NCI-H345 (cell line): ENCODE measurements at places on chromosomes 1 and 21.

DNA sequence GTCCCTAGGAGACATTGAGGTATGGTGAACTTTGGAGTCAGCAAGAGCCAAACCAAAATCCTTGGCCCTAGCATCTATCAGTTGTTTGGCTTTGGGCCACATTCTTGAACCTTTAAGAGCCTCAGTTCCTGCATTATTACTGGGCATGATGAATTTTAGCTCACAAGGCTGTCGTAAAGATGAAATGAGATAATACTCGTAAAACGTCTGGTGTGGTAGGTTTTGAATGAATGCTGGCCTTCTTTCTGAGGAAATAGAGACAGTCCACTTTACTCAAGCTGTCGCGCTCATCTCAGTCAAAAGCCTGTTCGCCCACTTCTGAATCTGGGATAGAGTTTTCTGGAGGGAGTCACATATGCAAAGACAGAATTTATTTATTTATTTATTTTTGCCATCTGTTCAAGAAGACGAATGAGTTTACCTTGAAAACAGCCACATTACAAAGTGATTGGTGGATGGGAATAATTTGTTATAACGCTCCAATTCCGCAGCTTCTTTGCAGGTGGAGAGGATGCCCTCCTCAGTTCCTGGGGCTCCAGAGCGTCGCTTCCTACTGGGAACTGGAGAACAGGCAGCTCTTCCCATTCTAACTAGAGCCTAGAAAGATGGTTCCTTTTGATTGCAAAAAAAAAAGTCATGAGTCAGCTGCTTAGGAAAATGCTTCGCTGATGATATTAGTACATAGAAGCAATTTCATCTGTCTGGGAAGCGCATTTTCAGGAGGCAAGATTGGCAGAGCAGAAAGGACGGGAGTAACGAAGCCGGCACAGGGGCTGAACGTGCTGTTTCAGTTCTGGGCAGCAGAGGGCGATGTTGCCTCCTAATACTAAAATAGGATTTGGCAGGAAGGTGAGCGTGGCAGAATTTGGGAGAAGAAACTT, 49.9 kb upstream of the CYP2J2 start:
- peak; percentile 52 for DNase-seq

- no peak for DNase-seq
Observed at GRCh38 chr1:117268535-117269455, 58.1 kb upstream of the VTCN1 start.

DNA sequence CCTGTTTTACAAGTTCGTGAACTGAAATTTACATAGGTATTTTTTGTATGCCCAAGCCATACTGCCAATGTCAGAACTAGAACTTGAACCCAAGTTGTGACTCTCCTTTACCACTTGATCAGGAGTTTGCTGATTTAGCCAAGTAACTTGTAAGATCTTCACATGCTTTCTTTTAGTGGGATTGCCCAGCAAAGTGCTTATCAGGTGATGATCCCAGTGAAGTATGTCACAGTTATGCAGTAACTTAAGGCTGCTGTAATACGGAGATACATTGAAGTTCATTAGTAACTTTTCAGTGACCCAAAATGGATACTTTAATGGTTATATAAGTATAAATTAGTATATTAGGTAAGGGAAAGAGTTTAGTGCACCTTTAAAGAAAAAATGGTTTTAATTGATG, 3.8 kb downstream of the SRSF11 start:
- no peak for DNase-seq

DNA sequence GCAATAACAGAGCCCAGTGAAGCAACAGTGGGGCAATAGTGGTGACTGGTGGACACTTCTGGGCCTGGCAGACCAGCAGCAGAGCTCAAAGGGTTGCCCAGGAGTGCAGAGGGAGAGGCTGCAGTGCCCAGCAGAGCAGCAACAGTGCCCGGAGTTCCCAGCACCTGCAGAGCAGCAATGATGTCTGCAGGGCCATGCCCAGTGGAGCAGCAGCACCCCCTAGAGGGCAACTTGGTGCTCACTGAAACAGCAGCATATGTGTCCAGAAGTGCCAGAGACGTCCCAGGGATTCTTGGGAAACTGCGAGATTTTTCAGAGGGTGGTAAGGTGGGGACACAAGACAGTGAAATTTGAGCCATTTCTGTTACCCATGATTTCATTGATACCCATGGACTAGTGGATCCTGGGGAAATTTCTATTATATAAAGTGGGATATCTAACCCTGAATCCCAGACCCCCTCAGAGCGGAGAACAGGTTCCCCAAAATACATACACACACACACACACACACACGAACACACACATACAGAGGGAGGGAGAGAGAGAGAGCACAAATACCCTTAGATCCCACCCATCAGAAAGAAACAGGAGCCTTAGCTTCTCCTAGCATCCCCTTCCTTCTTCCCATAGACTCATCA, 156.9 kb upstream of the GJB5 start:
- DNase-seq, result peak; percentile 86

DNA sequence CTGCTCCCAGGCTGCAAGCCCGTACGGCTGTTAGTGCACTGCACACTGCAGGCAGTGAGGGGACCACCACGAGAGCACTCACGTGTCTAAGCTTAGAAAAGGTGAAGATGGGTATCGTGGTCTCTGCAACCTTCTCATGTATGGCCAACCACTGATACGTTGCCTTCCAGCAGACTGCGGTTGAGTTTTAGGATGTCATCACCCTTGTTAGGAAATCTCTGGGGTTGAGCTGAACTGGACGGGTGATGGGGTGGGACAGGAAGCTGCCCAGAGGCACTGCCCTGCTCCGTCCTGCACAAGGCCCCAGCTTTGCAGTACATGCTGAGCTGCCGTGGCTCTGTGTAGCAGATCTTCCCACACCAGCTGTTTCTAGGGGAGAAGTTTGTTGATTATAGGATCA, 43.3 kb downstream of the FAAP20 start:
- DNase-seq, result no peak

- no peak for DNase-seq
Observed at GRCh38 chr21:17348357-17348756, 164.5 kb upstream of the CXADR start.

DNA sequence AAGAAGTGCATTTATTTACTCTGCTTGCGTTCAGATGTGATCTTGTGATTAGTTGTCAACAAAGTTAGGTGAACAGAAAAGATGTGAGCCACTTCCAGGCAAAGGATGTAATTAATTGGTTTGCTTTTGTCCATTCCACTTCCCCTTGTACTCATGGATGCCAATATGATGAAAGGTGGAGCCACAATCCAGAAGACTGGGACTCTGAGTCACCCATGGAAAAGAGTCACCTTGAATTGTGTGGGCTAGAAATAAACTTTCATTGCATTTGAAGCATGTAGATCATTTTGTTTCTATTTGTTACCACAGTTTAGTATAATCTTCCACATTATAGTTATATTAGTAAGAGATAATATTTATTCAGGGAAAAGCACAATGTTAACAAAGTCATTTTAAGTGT, 684.2 kb downstream of the LTN1 start:
- no peak for DNase-seq

GRCh38 chr1:63630238-63630637, 37.0 kb downstream of the PGM1 start:
- DNase-seq, result no peak

DNA sequence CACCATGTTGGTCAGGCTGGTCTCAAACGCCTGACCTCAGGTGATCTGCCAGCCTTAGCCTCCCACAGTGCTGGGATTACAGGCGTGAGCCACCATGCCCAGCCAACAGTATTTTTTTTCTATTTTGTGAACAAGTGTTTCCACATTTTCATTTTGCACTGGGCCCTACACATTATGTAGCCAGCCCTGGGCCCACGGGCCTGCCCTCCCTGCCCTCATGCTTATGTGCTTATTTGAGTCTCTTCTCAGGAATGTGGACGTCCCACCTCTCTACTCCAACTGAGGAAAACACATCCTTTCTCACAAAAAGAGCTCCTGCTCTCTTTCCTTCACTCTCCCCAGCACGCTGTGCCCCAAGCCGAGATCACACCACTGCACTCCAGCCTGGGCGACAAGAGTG, 13.5 kb upstream of the ZBED6 start:
- no peak for DNase-seq

- no peak for DNase-seq
Observed at GRCh38 chr1:38047603-38048141, 1.1 kb upstream of the POU3F1 start.

- DNase-seq, result no peak
Observed at GRCh38 chr1:153532181-153532580, 3.6 kb downstream of the S100A6 start.

DNA sequence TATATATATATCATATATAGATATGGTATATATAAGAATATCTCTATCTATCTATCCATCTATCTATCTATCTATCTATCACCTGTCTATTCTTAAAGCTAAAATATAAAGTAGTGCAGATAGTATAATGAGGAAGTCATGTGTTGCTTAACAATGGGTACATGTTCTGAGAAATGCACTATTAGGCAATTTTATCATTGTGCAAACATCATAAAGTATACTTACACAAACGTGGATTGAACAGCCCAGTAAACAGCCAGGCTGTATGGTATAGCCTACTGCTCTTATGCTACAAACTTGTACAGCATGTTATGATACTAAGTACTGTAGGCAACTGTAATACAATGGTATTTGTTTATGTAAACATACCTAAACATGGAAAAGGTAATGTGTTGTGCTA, 621.0 kb upstream of the NCAM2 start:
- no peak for DNase-seq

DNA sequence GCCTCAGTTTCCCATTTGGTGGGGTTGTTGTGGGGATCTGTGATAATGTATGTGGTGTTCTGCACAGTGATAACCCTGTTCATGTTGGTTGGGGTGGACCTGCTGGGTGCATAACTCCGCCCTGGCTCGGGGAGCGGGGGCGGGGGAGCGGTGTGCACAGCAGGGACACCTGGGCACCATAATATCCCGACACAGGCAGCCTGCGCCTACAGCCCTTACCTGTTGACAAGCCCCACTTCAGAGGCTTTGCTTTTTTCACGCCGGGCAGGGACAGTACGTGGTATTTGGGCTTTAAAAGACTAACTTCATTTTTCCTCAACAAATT, 48.0 kb upstream of the ACOT11 start:
- DNase-seq, result peak; percentile 50

GRCh38 chr21:31830701-31831100, 42.1 kb upstream of the HUNK start:
- no peak for DNase-seq

DNA sequence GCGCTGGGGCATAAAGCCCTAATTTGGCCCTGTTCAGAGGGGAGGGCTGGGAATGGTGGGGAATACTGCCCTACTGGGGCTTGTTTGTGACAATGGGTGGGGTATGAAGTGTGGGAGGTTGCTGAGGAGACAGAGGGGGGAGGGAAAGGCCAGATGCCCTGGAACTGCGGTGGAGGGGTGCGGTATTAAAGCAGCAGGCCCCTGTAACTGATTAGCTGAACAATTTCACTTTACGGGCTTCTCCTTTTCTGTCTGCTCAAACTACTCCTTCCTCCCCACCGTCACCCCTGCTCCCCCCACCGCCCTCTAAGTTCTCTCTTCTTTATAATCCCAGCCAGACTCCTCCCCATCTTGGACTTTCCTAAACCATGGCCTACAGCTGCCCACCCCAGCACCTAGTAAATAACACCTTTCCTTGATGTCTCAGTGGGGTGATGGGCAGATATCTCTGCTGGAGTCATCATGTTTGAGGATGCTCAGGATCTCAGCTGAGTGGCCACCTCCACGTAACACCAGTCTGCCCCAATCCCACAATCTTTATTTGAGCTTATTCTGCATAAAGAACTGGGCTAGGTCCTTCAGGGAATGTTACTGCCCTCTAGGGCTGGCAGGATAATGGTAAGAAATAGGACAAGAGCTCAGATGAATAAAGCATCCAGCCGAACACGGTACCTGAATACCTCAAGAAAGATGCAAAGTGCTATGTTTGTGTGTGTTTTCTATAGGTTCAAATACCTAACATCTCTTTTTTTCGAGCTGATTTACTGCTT, 33.5 kb downstream of the XCL1 start:
- DNase-seq, result no peak

DNA sequence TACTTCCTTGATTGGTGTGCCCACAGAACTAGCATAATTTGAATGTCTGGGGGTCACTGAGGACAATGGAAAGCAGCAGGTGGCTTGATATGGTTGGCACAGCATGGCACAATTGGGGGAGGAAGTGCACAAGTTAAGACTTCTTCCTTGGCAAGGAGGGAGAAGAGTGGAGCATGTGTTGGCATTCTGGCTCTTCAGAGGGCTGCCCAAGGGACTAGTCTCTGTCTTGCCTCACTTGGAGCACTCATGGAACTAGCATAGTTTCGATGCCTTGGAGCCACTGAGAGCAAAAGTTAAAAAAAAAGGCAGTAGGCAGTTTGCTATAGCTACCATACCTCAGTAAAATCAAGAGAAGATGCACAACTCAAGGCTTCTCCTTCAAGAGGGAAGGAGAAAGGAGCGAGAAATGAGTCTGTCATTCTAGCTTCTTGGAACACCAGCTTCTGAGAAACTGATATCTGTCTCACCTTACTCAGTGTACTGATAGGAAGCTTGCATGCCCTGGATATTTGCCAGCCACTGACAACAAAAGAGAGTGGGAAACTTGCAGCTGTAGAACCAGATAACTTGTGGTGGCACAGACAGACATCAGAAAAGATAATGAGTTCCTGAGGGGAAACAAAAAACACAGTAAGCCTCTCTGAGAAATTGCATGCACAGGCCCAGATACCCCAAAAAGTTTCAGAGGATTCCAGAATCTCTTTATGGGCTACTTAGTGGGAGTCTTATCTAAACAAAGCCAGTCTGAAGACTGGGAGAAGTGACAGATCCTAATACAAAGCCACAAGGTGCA, 207.5 kb upstream of the SAMSN1 start:
- DNase-seq, result no peak
